ENCODE measurements at places on chromosomes 7 and 10. TPM values are rescaled to one million over a fixed set of nuclear protein-coding genes. Genes with fewer than 3 reads are reported as not detected.
A peak's percentile ranks its signal among the peaks of the same experiment; 100 is the strongest.

DNA sequence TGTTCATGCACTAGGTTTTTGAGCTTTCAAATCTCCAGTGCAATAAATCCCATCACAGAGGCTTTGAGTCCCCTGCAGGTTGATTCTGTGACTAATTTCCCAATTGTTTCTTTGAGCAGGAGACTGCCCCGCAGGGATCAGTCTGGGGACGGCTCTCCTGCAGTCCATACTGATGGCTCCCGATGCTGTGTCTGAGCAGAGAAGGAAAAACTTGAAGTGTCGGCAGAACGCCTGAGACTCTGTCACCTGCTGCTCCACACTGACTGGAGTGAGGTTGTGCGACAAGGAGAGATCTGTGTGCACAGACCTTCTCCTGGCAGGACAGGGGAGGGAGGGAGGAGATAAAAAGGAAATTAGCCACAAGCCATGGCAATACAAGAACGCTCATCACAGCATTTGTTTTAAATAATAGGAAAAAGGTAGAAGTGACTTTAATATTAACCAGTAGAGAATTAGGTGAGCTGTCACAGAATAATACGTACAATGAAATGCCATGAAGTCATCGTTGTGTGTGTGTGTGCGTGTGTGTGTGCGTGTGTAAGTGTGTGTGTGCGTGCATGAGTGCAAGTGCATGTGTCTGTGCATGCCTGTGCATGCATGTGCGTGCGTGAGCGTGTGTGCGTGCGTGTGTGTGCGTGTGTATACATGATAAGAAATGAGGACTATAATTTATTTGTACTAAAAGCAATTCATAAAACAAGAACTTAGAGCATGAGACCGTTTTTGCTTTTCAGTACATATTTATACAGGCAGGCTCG is 38.2 kb downstream of the HTR5A start:
- H3K27ac ChIP-seq = no peak overlapping the region
- no peaks in the 10 kb centered on the region for H3K36me3 ChIP-seq
- H3K4me1 ChIP-seq = no peaks in the 10 kb centered on the region
- no peak overlapping the region for H3K4me3 ChIP-seq
- no peak for DNase-seq

- no peaks in the 10 kb centered on the region for H3K27me3 ChIP-seq
- H3K27ac ChIP-seq = peak overlapping the region; percentile 49
- DNase-seq = no peak
- H3K36me3 ChIP-seq = peaks cover 80% of the 10 kb centered on the region
- H3K4me1 ChIP-seq = peaks cover 6% of the 10 kb centered on the region
- peak overlapping the region; percentile 11 for H3K4me3 ChIP-seq
These were observed 14.7 kb downstream of the SEC24C start for GRCh38 chr10:73758704-73759511.

DNA sequence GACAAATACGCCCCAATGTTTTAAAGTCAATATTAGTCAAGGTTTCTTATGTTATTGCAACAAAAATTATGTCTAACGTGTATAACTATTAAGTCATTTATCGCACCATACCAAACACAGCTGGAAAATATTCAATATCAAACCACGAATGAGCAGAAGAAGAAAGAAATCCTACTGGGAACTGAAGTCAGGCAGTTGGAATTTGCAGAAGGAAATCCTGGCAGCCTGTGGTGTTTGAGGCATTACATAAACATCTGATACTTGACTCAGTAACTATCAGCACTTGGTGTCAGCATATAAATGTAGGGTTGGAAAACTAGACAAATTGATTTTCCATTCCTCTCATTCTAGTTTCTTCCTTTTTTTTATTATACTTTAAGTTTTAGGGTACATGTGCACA is 83.4 kb upstream of the NUPR2 start:
- no peak for DNase-seq
- H3K4me3 ChIP-seq = no peak overlapping the region
- no peaks in the 10 kb centered on the region for H3K4me1 ChIP-seq

- no peak for DNase-seq
- no peaks in the 10 kb centered on the region for H3K27me3 ChIP-seq
- H3K27ac ChIP-seq = no peak overlapping the region
- H3K4me1 ChIP-seq = peaks cover 4% of the 10 kb centered on the region
These were observed 493.3 kb upstream of the SORCS1 start for GRCh38 chr10:107657851-107658250.

GRCh38 chr10:78597796-78598555 is 470.8 kb upstream of the ZMIZ1 start:
- H3K27me3 ChIP-seq = no peaks in the 10 kb centered on the region
- no peak overlapping the region for H3K4me3 ChIP-seq
- H3K4me1 ChIP-seq = peaks cover 5% of the 10 kb centered on the region

DNA sequence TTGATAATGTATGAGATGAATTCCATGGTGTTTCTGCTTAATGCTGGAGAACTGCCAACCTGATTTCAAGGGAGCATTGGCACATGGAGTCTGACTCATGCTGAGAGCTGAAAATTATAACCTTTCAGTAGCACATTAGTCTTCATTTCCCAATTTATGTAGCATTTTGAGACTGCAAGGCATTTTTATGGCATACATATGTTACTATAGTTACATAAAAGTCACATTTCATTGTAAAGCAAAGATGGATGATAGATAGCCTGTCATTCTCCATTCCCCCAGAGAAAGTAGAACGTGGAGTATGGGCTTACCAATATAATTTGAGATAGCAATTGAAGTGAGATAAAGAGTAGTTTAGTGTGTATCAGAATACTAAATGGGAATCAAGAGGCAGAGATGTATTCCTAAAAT is 103.1 kb downstream of the SLC16A9 start:
- H3K4me3 ChIP-seq = no peak overlapping the region
- DNase-seq = no peak
- H3K4me1 ChIP-seq = no peaks in the 10 kb centered on the region
- no peak overlapping the region for H3K27ac ChIP-seq
- H3K27me3 ChIP-seq = no peaks in the 10 kb centered on the region

GRCh38 chr7:1187127-1187526 is 27.1 kb upstream of the ZFAND2A start:
- H3K27ac ChIP-seq = no peak overlapping the region
- H3K4me3 ChIP-seq = no peak overlapping the region
- DNase-seq = no peak
- peaks cover 20% of the 10 kb centered on the region for H3K27me3 ChIP-seq

DNA sequence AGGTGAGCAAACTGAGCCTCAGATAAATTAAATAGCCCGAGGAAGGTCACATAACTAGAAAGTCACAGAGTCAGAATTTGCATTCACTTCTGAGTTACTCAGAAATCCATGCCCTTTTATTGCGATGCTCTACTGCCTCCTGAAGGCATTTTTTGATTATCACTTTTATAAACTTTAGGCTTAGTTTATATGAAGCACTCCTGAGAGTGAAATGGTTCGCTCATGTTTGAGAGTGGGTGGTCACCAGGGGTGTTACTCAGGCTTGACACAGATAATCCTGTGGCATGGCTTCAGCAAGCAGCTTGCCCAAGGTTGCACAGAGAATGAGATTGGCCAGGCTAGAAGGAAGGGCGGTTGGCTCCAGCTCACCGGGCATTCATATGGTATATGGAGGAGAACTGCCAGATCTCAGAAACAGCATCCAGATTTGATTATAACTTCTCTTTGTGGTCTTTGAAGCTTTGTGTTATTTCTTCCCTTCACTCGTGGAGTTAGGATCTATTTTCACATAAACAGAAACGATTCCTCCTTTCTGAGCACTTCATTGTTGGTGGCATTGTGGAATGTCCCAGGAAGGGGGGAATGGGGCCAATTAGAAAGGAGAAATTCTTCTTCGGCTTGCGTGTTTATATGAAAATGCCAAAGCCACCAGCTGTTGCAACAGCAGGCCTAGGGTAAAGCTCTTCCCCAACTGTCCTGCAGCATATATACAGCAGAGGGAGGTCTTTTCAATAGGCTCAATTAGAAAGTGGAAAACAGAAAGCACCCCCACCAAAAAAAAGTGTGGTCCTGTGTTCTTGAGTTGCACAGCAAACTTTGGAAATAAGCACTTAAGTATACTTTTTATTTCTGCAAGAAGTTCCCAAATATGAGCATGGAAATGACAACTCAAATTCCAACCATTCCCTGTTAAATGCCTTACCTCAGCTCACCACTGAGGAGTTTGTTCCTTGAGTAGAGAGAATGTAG is 628.8 kb downstream of the SUGCT start:
- no peak overlapping the region for H3K4me3 ChIP-seq
- no peak for DNase-seq
- no peak overlapping the region for H3K27ac ChIP-seq
- H3K27me3 ChIP-seq = no peaks in the 10 kb centered on the region
- H3K4me1 ChIP-seq = peaks cover 4% of the 10 kb centered on the region

DNA sequence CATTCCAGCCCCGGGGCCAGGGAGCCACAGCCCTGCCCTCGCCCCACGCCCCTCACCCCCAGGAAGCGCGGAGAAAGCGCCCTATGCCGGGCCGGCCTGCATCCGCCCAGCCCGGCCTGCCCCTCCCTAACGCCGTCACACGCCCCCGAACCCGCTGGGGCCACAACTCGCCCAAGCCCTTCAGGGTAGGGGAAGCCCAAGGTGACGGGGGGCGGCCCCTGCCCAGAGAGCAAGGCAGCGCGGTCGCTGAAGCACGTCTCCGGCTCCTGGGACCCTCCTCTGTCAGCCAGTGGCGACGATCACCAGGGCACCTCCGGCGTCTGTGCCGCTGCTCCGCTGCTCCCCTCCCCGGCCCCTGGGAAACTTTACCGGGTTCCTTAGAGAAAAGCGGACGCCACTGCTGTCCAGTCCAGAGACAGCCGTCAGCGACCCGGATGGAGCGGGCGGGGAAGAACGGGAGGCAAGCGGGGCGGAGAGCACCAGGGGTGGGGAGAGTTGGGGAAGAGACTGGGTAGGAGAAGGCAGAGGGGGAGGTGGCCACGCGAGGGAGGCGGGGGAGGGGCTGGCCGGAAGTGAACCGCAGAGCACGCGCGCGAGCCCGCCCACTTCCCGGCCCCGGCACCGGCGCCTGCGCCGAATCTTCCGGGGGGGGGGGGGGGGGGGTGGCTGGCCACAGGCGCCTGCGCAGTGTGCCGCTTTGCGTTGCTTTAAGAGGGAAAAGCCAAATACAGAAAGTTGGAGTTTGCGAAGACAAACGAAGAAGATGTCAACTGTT is at the start of gene HERC4:
Gene HERC4 (minus strand): TSS at position 509 of the 775 bp plus-strand sequence. CDS start 2,175 bp downstream, outside the sequence.
- H3K4me3 ChIP-seq = peak within 1 kb of the TSS; percentile 89
- peak within 1 kb of the TSS; percentile 97 for H3K27ac ChIP-seq
- peak; percentile 98 for DNase-seq
- no peaks in the 10 kb centered on the region for H3K27me3 ChIP-seq
- peaks cover 20% of the 10 kb centered on the region for H3K4me1 ChIP-seq
- peaks cover 5% of the 10 kb centered on the region for H3K36me3 ChIP-seq

- H3K36me3 ChIP-seq = no peaks in the 10 kb centered on the region
- H3K27me3 ChIP-seq = no peaks in the 10 kb centered on the region
- H3K4me3 ChIP-seq = no peak overlapping the region
- no peaks in the 10 kb centered on the region for H3K4me1 ChIP-seq
These were observed 168.2 kb downstream of the ETV1 start for GRCh38 chr7:13821152-13821787.

DNA sequence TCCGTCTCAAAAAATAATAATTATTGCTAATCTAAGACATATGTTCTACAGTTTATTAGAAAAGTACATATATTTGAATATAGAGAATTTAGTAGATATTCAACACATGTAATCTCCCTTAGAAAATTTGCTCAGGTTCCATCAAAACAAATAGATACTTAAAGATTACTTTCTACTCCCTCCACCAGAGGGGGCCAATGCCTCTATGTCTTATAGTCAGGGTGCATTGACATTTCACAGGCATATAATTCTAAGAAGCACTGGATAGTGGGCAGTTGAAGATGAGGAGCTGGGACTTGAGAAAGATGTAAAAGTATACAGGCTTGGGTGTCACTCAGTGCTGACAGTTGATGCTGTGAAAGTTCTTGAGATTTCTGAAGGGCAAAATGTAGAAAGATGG is 301.6 kb upstream of the HPS1 start:
- H3K36me3 ChIP-seq = no peaks in the 10 kb centered on the region
- no peaks in the 10 kb centered on the region for H3K4me1 ChIP-seq
- H3K4me3 ChIP-seq = no peak overlapping the region
- no peak overlapping the region for H3K27ac ChIP-seq
- no peaks in the 10 kb centered on the region for H3K27me3 ChIP-seq
- DNase-seq = no peak

- H3K36me3 ChIP-seq = no peaks in the 10 kb centered on the region
- H3K27me3 ChIP-seq = peaks cover 98% of the 10 kb centered on the region
- no peak overlapping the region for H3K27ac ChIP-seq
These were observed 2.7 kb downstream of the DLX5 start for GRCh38 chr7:97021747-97022490.

- no peak for DNase-seq
- H3K27me3 ChIP-seq = no peaks in the 10 kb centered on the region
- H3K36me3 ChIP-seq = no peaks in the 10 kb centered on the region
These were observed 712 bp downstream of the FOXP2 start for GRCh38 chr7:114415064-114415989.

GRCh38 chr7:133300088-133300487 is 47.2 kb downstream of the EXOC4 start:
- DNase-seq = no peak
- H3K4me1 ChIP-seq = peaks cover 6% of the 10 kb centered on the region
- no peaks in the 10 kb centered on the region for H3K27me3 ChIP-seq
- no peak overlapping the region for H3K4me3 ChIP-seq
- H3K27ac ChIP-seq = no peak overlapping the region
- no peaks in the 10 kb centered on the region for H3K36me3 ChIP-seq

- H3K27me3 ChIP-seq = no peaks in the 10 kb centered on the region
- H3K36me3 ChIP-seq = no peaks in the 10 kb centered on the region
- H3K4me1 ChIP-seq = no peaks in the 10 kb centered on the region
- no peak overlapping the region for H3K4me3 ChIP-seq
- no peak overlapping the region for H3K27ac ChIP-seq
These were observed 387.3 kb upstream of the MGMT start for GRCh38 chr10:129079705-129080104.

DNA sequence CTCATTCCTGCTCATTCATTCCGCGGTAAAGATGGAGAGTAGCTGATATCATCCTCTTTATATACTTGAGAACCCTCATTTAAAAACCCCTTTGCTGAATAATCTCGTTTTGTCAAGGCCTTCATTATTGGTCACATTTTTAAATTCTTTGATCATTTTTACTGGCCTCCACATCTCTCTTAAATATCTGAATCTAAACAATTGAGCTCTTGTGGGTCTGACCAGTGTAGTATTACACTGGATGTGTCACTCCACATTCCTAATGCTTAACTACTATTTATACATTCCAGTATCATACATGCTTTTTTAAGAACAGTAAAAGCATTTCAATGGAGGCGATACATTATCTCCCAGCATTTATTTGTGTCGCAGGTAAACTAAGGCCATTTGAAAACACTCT is 12.6 kb upstream of the PRPS1L1 start:
- no peaks in the 10 kb centered on the region for H3K27me3 ChIP-seq
- no peak overlapping the region for H3K4me3 ChIP-seq
- no peak for DNase-seq

Gene PON1
- 0.49 TPM for total RNA-seq

Gene FOXI2
- not detected for total RNA-seq

Gene PALD1
- 27.0 TPM for total RNA-seq

Gene SPDYE6
- not detected for total RNA-seq

Gene WNT8B
- not detected for total RNA-seq
